ENCODE measurements at places on chromosomes 13 and 19.

DNA sequence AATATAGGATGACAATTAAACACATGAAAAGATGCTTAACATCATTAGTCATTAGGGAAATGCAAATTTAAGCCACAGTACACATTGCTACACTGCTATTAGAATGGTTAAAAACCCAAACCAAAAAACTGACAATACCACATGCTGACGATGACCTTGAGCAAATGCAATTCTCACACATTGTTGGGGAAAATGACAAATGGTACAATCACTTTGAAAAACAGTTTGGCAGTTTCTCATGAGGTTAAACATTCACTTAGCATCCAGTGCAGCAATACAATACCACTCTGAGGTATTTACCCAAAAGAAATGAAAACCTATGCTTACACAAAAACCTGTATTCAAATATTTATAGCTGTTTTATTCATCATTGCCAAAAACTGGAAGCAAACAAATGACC is 11.3 kb downstream of the FLT3 start:
- DNase-seq = no peak

DNA sequence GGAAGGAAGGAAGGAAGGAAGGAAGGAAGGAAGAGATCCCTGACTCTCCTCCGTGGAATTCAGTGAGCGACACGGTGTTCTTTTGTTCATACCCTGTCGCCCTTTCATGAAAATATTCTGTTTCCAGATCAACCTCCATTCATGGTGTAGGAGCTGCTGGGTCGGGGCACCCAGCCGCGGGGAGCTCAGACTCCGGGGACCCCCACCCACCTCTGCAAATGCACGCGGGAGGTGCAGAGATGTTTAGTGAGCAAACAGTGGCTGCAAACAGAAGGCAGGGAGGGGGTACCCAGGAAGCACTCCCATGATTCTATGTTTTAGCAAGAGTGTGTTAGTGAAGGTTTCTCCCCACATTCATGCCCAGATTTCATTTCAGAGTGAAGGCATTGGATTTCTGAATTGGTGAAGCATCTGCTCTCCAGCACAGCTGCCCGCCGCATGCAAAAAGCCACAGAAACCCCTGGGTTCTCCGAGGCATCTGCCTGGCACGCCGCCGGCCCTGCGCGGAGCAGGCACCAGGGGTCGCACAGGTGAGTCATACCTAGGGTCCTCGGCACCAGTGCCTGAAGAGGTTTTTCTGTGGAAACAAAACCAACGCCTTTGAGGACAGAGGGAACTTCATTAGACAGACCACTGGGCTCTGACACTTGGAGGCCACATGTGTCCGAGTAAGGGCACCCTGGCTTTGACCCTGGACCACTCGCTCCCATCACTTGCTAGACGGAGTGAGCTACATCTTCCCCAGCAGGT is 80.6 kb downstream of the ZNF557 start:
- no peak for DNase-seq

DNA sequence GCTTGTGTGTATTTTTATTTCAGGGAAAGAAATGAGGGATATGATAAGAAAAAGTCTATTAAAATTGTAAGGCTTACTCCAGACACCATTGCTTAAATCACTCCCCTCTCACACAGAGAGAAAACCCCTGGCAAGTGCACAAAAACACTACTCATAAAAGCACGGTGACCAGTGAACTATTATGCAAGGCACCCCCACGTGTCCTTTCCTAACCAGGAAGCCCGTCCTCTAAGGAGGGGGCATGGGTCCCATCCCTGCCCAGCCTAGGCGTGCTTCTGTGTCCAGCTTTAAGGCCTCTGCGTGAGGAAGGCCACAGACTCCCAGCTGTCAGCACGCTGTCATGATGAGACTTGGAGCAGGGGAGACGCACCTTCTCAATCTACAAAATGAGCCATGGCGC is 83.5 kb downstream of the SLC7A1 start:
- no peak for DNase-seq

DNA sequence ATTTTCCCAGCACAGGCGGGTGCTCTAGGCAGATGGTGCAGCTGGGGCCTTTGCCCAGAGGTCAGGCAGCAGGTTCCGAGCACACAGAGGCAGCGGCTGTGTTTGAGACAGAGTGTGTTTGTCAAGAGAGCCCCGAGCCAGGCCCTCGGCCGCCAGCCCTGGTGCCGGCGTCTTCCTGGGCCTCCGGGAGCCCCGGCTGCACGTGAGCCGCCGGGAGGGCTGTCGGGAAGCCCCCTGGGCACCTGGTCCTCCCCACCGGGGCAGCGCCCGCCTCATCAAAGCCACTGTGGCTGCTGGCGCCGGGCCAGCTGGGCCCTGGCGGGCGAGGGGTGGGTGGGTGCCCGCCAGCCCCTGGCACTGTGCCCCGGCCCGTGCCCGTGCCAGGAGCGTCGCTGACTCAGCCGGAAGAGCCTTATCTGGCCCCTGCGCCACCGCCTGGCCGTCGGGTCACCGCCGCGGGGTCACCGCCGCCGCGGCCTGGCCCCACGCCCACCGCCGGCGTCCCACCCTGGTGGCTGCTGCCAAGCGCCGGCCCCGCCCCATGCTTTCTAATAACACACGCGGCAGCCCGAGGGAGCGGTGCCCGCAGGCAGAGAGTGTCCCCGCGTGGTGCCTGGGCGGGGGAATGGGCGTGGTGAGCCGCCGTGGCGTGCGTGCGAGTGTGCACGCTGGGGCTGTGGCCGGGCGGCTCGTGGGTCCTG is 14.9 kb downstream of the ARID3A start:
- DNase-seq = no peak

DNA sequence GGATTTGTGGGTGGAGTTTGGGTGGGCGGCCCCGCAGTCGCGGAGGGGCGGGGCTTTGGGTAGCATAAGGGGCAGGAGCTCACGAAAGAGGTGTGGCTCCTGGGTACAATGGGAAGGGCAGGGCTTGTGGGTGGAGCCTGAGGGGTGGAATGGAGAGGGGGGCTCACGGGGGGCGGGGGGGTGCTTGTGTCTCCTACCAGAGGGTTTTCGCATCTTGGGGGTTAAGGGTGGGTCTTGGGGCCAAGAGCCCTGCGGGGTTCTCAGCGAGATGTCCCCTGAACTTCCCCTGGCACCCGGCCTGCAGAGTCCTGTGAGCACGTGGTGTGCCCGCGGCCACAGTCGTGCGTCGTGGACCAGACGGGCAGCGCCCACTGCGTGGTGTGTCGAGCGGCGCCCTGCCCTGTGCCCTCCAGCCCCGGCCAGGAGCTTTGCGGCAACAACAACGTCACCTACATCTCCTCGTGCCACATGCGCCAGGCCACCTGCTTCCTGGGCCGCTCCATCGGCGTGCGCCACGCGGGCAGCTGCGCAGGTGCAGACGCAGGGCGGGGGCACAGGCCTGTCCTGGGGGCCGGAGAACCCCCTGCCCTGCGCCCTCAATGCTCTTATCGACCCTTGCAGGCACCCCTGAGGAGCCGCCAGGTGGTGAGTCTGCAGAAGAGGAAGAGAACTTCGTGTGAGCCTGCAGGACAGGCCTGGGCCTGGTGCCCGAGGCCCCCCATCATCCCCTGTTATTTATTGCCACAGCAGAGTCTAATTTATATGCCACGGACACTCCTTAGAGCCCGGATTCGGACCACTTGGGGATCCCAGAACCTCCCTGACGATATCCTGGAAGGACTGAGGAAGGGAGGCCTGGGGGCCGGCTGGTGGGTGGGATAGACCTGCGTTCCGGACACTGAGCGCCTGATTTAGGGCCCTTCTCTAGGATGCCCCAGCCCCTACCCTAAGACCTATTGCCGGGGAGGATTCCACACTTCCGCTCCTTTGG is 5.1 kb downstream of the FSTL3 start:
- no peak for DNase-seq

- no peak for DNase-seq
Measured at GRCh38 chr13:35768551-35768950, 292.1 kb upstream of the MAB21L1 start.

GRCh38 chr13:70694996-70695715 is 586.9 kb upstream of the KLHL1 start:
- no peak for DNase-seq

- no peak for DNase-seq
Measured at GRCh38 chr19:33453265-33453664, 68.3 kb downstream of the PEPD start.

DNA sequence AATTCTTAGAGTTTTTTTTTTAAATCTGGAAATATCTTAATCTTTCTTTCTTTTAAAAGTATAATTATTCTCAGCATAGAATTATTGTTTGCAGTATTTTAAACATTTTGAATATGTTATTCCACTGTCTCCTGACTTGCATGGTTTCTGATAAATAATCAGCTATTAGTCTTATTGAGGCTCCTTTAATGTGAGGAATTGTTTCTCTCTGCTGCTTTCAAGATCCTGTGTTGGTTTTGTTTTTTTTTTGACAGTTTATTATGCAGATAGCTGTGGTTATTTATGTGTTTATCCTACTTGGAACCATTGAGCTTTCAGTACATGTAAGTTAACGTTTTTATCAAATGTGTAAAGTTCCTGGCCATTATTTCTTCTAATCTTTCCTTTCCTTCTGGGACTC is 477.9 kb upstream of the HTR2A start:
- DNase-seq = no peak

DNA sequence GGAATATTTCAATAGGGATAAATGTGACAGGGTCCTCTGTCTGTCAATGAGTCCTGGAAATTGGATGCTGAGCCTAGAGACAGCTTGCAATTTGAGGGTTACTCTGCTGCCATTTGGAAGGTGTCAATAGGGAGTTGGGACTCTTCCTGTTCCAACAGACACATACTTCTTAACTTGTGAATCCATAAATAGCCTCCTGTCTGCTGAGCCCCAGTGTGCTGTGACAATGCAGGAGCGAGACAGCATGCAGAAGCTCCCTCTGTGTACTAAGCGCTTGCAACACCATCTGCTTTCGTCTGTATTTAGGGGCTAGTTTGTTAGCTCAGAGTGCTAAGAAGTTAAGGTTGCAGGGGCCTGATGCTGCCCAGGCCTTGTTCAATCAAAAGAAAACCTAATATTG is 58.5 kb upstream of the GPR12 start:
- no peak for DNase-seq

DNA sequence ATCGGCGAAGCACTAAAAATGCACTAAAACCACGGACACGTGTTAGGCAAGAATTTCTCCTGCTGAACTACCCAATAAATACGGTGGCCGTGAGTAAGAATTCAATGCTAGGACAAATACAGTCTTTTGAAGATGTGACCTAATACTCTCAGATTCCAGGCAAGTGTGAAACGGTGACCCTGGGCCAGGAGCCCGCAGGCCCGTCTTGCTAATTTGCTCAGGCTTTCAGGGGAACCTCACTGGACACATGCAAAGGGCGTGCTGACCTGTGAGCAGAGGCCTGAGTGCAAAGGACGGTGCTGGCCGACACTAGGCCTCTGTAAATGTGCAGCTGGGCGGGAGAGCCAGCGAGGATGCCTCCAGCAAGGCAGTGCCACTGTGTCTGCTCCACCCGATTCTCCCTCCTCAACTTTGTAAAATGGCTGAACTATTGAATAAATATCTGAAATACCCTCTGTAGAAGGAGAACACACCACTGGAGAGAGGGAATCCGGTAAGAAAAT is 70.1 kb downstream of the STK24 start:
- no peak for DNase-seq

DNA sequence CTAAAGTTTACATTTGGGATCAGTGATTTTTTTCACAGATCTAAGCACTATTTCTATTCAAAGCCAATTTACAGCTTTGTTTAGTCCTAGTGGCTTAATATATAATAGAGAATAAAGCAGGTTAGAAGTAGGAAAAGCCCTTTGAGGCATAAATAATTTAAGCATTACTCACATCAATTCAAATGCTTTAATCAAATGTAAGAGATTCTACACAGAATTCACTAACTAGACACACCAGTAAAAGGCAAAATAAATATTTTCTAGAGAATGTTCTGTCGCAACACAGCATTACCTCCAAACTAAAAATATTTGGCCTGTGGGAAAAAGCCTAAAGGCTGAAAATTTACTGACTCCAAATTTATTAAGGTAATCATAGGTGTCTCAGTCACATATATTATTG is 31.3 kb downstream of the KCTD12 start:
- DNase-seq = no peak

DNA sequence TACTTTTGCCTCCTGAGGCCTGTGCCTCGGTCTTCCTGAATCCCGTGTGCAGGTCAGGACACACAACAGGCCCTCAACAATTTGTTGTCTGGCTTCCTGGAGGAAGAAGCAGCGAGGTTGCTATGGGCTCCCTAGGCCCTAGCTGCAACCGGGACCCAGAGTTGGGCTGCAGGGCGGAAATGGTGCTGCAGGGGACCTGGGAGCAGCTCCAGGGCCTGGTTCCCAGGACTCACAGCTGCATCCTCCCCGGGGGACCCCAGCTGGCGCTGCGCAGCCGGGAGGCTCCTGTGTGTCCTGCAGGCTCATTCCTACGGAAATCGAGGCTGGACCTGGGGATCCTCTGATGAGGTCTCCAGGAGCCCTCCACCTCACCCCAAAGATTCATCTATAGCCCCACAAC is 999 bp upstream of the TNFAIP8L1 start:
- no peak for DNase-seq

DNA sequence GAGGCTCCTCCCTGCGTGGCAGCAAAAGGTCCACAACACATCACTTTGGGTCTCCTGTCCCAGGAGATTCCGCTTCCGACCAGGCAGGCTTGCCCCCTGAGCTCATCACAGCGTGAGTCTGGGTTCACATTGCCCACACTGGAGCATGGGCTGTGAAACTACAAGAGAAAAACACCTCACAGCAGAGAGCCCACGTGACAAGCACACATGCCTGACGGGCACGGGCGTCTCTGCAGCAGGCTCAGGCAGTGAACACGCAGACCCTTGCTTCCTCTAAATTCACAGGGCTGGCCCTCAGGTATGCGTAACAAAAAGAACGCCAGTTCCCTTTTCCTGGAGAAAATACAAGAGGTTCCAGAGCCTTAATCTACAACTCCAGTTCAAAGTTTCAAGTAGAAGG is 41.9 kb downstream of the RASA3 start:
- DNase-seq = no peak

DNA sequence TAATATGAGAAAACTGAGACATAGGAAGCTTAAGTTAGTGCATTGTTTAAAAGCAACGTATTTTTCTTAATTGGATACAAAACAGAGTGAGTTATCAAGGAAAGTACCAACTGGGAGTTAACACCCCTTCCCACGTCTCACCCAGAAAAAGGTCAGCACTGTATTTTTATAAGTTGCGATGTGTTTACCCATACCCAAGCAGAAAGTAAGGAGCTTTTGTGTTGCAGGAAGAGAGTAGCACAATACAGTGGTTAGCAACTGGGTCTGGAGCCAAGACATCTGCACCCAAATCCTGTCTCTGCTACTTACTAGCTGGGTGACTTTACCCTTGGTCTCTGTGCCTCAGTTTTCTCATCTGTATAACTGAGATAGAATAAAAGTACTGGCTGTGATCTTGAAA is 34.3 kb downstream of the FAM216B start:
- no peak for DNase-seq

- no peak for DNase-seq
Measured at GRCh38 chr13:113151745-113152690, 6.4 kb upstream of the PROZ start.

GRCh38 chr19:49807058-49807903 is 5.8 kb downstream of the FUZ start:
- DNase-seq = no peak

- no peak for DNase-seq
Measured at GRCh38 chr19:41895745-41896580, 13.0 kb downstream of the ARHGEF1 start.
